ENCODE measurements at places on chromosomes 5 and 9.

DNA sequence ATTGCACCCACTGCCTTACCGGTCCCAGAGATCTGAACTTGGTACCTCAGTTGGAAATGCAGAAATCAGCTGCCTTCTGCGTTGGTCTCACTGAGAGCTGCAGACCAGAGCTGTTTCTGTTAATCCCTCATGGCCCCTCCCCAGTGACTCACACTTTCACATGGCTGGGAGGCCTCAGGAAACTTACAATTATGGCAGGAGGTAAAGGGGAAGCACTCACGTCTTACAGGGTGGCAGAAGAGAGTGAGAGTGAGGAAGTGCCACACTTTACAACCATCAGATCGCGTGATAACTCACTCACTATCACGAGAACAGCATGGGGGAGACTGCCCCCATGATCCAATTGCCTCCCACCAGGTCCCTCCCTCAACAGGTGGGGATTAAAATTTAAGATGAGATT lies 648.5 kb downstream of the MTRR start:
- DNase-seq = no peak

GRCh38 chr9:87696641-87697040 lies 29.3 kb upstream of the CTSL start:
- DNase-seq = no peak

GRCh38 chr9:136154943-136155342 lies 36.3 kb upstream of the TMEM250 start:
- no peak for DNase-seq

DNA sequence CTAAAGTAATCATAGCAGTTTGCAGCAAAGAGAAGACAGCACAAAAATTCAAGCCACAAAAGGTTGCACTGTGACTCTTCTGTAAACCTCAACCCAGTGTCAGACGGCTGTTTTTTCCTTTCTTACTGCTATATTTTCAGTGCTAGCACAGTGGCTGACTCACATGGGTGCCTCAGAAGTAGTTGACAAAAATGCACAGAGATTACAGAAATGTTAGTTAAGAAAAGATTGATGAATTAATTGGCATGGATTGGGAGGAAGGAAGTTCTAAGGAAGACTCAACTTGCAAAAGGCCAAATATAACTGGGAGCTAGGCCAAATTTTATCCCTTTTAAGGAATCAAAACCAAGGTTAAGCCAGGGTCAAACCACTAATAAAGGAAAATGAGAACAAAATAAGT lies 43.7 kb upstream of the ITGA1 start:
- no peak for DNase-seq

All from epithelial cell of prostate (primary cell).